Stimulated activated CD4-positive, alpha-beta T cell treated with anti-CD3 and anti-CD28 coated beads, Interleukin-12 subunit alpha, Interleukin-12 subunit beta, amount 100 ng/mL, for 48 hours (primary cell): ENCODE measurements at places on chromosomes 2 and 18.

GRCh38 chr2:143603035-143603655 lies 473.9 kb downstream of the ARHGAP15 start:
- DNase-seq, result no peak

DNA sequence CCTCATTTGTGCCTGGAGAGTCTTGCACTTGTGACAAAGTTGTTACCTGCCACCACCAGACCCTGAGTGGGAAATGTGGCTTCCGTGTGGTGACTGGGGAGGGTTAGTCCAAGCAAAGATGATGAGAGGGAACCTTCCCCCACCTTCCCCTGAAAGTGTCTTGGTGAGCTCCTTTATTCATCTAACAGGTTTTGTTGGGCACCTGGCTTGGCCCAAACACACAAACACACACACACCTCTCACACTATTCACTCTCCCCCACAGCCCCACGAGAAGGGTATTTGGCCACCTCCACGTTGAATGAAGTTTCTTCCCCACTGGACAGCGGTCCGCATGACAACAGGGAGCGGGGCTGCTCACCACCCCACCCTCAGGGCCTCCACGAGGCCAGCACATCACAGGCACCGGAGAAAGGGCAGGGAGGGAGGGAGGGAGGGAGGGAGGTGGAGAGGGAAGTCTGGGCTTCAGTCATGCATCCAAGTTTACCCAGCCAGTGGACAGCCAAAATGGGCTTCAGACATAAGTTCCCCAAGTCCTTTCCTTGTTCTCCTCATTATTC lies 1.4 kb downstream of the CIB4 start:
- DNase-seq, result no peak

DNA sequence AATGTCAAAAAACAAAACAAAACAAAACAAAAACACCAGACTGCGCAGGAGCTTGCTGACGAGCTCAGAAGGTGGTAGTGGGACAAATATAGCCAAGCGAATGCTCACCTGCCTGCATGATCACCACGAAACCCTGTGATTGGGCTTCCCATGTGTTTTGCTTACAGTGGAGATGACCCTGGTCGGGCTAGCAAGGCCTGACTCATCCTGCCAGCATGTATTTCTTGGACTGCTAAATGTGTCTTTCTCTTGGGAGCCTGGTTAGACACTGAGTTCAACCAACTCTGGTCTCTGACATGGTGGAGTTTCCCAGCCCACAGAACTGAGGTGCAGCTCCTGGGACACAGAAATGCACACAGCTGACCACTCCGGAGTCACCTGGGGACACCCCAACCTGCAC lies 30.7 kb upstream of the DUSP2 start:
- no peak for DNase-seq

- DNase-seq, result no peak
Measured at GRCh38 chr2:20273042-20273441, 48.1 kb upstream of the SDC1 start.

GRCh38 chr2:23954325-23955014 lies 14.2 kb downstream of the UBXN2A start:
- DNase-seq, result no peak
